ENCODE measurements at places on chromosomes 2 and 18.

- DNase-seq, result no peak
These were observed 223.3 kb downstream of the LPIN1 start for GRCh38 chr2:11969774-11970173.

DNA sequence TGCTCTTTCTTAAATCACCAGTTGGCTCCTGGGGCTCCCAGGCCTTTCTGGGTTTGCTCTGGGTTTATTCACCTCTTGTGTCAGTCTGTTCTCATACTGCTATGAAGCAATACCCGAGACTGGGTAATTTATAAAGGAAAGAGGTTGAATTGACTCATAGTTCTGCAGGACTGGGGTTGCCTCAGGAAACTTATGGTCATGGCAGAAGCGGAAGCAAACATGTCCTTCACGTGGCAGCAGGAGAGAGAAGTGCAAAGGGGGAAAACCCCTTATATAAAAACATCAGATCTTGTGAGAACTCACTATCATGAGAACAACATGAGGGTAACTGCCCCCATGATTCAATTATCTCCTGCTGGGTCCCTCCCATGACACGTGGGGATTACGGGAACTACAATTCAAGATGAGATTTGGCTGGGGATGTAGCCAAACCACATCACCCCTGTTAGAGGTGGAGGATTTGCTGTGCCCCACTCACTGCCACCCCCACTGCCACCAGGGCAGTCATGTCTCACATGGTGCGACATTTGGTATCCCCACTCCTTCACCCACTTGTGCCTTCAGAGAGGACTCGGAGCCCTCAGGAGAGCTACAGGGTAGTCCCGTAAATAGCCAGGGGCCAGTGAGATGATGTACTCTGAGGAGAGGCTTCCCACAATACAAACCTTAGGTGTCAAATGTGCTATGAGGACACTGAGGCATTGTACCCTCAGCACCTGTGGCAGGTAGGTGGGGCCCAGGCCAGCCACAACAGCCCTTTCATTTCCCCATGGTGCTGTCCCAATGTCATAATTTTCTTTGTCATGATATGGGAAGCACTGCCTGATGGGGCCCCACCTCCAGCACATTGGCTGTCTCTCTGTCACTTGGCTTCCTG is 35.7 kb downstream of the CDC42EP3 start:
- peak; percentile 100 for DNase-seq

- DNase-seq, result no peak
These were observed 201.8 kb upstream of the HDAC4 start for GRCh38 chr2:239602290-239603282.

DNA sequence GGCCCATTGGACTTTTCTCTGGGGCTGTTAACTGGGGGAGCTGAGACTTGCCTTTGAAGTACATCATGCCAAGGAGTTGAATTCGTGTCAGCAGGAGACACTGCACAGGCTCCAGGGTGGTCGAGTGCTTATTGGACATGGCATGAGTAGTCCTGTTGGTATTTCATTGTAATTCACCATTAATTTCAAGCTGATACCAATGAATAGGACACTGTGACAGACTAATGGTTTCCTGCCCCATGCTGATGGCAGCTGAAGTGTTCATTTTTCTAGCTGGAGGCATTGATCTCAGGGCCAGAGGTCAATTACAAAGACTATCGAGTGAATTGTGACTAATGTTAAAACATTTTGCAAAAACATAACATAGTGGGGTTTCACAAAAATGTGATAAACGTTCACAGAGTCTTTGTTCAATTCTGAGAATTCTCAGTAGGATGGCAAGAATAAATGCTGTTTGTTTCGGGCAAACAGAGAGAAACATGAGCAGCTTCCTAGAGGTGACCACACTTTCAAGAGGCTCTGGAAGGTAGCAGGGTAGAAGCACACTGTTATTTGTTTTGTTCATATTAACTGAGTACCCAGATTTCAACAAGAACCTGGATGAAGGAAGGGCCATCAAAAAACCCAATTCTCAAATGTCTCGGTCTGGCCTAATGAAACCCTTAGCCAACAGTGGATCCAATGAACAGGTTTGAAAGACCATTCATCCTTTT is 90.6 kb upstream of the ARL4C start:
- DNase-seq, result no peak

DNA sequence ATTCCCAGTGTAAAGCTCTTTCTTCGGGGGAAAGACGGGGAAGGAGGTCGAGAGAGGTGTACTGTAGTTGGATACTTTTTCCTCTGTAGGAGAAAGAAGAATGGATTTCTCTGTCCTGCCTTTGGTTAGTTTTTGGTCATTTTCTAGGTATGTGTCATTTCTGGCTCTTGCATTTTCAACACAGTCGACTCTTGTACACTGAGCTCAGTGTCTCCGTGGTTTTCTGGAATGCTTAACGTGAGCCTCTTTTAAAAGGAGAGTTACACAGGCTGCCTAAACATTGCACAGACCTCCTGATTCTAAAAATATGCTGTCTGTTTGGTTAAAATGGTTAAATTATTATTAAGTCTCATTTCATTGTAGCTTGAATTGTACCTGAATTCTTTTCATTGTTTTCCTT is 21.8 kb upstream of the GLS start:
- DNase-seq, result no peak

DNA sequence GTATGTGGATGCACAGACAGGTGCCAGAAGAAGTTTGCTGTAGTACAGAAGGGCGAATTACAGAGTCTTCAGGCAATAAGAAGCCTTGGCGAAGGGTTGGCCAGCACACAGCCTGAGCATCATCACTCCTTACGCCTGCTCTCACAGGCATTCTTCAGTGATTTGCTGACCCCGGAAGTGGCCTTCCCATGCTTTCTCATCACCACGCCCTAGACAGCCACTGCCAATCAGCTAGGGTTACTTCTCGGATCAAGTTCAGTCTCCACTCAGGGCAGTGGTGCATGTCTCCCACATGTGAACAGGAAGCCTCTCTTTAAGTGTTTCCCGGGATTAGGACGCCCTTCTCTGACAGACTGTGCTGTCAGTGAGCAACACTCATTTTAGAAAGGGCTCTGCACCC is 81.8 kb downstream of the C1QL2 start:
- no peak for DNase-seq

DNA sequence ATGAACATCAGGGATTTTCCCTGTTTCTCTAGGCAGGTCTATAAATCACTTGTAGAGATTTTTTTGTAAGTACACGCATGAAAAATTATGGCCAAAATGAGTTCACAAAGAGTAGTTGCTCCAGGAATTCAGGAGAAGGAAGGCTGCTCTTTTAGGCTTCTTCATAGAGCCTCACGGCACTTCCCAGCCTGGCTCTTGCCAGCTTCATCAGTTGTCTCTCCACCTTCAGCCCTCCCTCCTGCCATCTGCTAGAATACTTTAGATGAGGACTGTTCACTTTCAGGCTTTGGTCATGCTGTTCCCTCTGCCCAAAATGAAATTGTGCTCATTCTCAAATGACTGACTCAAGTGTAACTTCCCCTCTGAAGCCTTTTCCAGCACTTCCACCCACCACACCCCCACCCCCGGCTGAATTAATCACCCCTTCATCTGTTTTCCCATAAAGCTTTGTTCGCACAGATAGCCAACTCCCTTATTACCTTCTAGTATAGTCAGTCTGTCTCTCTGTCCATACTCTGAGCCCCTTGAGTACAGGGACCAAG is 1.8 kb upstream of the ABCA12 start:
- no peak for DNase-seq

DNA sequence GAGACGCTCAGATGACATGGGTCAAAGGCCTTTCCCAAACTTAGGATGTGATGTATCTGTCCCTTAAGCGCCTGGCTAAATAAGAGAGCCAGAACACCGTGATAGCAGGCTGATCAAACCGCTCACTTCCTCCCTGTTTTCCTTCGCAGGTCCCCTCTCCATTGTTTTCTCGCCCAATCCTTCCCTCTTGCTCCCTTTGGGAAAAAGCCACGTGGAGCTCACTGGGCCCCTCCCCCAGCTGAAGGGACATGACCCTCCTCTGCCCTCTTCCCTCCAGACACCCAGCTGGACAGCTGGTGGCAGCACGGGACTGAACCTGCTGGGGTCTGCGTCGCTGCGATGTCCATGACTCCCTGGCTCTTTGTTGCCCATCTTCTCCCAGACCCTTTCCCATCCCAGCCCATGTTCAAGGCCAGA is 201.7 kb downstream of the TNS1 start:
- no peak for DNase-seq

GRCh38 chr2:232896111-232896510 is 26.0 kb downstream of the SNORC start:
- DNase-seq, result no peak

DNA sequence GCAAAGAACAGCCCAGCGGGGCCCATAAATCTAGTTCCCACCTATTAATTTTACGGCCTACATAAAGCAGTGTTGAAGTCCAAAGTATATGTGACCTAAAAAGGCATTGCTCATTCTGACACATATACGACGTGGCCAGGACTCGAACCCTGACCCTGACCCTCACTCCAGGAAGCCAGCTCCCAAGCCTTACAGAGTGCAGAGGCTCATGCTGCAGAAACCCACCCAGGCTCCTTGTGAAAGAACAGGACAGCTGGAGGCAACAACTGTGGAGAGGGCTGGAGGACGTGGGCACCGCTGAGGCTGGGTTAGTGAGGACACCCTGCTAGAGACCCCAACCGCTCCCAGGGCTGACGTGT is 221.6 kb downstream of the CYP26B1 start:
- DNase-seq, result no peak

DNA sequence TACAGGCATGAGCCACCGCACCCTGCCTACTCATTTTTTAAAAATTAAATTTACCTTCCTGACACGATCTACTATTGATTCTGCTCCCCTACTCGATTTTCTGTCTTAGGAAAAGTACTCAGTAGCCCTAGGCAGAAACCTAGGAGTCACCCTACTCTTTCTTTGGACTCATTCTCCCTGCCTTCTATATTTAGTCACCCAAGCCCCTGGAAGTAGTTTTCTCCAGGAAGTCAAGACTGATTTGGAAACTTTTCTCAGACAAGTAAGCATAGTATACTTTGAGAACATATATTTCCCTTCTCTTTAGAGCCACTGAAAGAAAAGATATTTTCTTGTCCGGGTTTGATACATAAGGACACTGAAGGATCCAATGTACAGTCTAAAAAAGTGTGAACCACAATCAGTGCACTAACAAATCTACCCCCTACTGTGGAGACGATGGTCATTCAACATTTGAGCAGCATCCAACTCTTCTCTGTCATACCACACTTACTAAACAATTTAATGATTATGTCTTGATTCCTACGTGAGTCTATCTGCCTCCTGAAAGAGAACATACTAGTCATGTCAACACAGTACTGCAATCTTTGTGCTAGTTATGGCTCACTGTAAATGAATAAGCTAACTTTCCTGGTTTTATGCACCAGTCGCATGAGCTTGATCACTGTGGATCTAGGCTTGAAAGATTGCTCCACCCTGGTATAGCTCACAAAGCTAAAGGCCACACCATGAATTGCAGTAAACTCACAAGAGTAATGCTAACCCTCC is 19.8 kb downstream of the YWHAQ start:
- DNase-seq, result no peak

DNA sequence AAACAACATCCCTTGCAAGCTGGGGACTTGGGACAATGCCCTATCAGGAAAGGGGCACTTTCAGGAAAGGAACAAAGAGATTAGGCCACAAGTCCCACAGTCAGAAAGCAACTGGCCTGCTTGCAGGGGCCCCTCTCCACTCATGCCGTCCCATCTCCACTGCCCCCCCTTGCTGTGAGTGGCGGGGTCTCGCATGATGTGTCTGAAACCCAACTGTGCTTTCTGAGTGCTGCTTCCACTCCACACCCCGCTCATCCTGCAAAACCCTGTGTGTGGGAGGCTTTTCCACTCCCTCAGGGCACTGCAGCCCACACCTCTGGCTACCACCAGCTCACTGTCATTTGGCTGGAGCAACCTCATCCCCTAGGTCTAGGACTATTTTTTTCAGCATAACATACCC is 7.9 kb downstream of the HS6ST1 start:
- DNase-seq, result no peak

GRCh38 chr2:241121008-241121407 is 18.9 kb upstream of the MTERF4 start:
- DNase-seq, result no peak

- no peak for DNase-seq
These were observed 21.2 kb upstream of the ACVR1 start for GRCh38 chr2:157897106-157897971.

DNA sequence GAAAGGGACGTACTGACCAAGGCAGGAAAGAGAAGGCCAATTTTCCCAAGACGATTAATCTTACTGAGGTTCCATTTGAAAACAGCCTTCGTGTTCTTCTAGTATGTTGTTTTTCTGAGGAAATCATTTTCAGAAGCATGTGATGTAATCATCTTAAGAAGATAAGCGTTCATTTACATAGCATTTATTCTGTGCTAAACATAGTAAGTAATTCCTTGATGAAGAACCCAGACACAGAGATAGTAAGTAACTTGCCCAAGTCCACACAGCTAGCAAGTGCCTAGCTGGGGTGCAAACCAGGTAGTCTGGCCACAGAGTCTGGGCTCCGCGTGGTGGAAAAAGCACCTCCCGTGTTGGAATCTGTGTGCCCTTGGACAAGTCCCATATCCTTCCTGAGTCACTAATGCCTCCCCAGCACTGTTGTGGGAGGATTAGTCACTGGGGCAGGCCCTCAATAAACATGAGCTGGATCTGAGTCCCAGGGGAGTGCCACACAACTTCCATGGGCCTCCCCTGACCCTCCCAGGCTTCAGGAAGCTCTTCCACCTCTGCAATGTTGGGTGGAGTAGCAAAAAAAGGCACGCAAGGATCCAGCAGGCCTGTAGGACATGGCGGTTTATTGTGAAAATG is 26.9 kb upstream of the ASAP2 start:
- DNase-seq, result peak; percentile 91

- DNase-seq, result no peak
These were observed 656.9 kb downstream of the DSC3 start for GRCh38 chr18:30385684-30386083.

Measured in inflammatory macrophage treated with lipopolysaccharide for 1 hour (primary cell).